ENCODE measurements at places on chromosomes 6 and 20.

GRCh38 chr20:57388953-57389694 lies 2.1 kb upstream of the RBM38 start:
- peak; percentile 77 for DNase-seq

GRCh38 chr6:129929433-129929832 lies 68.3 kb upstream of the TMEM244 start:
- no peak for DNase-seq

DNA sequence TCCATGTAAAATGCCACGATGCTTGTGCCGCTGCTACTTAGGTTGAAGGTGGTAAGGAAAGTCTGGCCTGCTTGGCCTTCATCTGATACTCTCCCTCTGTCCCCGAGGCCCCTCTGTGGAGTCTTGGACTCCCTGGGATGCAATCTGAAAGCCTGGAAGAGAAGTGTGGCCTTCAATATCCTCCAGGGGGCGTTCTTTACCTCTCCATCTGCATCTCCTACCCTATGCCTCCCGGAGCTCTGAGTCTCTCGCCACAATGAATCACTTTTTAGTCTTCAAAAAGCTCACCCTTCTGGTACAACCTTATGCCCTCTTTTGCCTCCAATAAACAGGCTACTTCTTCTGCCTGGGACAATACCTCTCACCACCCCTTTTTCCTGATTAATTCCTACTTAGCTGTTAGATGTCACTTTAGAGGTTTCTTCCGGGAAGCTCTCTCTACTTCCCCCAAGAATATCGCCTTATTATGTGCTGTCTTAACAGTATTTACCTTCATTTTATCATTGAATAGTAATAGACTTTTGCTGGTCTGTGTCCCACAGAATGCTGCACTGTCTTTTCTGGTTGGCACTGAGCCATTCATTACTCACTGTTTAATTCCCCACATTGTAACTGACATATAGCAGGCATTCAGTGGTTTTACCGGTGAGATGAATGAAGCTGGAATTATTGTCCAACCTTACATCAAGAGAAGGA lies 13.9 kb upstream of the ATG5 start:
- DNase-seq, result peak; percentile 48

DNA sequence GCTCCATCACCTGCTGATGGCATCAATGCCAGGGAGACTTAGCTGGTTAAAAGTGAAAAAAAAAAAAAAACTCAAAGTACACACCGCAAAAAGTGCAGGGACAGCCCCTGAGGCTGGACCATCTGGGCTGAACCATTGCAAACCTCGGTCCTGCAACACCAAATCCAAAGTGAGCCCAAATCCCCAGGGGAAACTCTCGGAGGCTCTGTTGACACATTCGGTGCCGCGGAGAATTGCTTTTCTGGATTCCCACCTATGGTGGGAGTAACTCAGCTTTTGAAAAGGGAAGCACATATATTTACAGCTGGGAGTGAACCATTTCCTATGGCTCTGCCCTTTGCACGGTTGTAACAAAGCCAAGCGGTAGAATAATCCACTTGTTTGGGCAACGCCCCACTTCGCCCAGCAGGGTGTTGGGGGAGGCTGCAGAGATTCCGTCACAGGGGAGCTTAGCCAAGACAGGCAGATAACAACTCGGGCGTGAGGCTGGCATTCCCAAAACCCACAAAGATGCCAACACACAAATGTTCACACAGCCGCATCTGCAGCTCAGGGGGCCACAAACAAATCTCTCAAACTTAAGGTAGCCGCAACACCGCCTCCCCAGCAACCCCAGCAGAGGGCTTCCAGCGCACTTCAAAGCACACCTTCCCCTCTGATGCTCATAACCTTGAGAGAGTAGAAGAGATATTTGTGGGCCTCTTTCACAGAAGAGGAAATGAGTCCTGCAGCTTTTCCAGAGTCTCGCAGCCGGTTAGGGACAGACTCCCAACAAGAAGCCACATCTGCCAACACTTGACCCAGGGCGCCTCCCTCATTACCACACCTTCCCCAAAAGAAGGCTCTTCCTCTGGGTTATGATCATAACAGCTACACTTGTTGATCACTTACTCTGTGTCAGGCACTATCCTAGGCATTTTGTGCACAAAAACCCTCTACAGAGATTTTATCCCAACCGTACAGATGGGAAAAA lies 11.4 kb downstream of the ZC3H12D start:
- DNase-seq, result no peak

DNA sequence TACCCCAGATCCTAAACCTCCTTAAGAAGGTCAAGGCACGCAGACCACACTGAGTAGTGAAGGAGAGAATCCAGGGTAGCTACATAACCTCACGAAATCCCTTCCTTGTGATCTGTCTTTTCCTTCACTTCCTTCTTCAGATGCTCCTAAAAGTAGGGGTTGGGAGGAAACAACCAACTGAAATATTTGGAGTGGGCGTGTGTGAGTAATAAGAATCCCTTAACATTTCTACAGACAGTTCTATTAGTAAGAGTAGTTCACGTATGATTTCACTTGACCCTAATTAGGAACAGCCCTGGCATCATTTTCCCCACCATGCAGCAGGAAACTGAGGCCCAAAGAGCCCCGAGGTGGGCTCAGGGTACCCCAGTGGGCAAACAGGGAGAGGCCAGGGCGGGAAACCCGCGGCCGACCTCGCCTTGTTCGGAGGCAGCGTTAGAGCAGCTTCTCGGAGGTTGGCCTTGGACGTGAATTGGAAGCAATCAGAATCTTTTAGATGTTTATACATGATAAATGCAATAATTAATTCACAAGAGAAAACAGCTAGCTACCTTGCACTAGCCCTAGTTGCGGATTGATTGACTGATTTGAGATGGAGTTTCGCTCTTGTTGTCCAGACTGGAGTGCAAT lies 859 bp upstream of the RAE1 start:
- no peak for DNase-seq

GRCh38 chr6:53465732-53466131 lies 79.2 kb downstream of the GCLC start:
- DNase-seq, result no peak

- DNase-seq, result no peak
Measured at GRCh38 chr6:9795880-9796279, 619.0 kb downstream of the TFAP2A start.

- no peak for DNase-seq
Measured at GRCh38 chr20:62884556-62884955, 22.9 kb upstream of the TCFL5 start.

DNA sequence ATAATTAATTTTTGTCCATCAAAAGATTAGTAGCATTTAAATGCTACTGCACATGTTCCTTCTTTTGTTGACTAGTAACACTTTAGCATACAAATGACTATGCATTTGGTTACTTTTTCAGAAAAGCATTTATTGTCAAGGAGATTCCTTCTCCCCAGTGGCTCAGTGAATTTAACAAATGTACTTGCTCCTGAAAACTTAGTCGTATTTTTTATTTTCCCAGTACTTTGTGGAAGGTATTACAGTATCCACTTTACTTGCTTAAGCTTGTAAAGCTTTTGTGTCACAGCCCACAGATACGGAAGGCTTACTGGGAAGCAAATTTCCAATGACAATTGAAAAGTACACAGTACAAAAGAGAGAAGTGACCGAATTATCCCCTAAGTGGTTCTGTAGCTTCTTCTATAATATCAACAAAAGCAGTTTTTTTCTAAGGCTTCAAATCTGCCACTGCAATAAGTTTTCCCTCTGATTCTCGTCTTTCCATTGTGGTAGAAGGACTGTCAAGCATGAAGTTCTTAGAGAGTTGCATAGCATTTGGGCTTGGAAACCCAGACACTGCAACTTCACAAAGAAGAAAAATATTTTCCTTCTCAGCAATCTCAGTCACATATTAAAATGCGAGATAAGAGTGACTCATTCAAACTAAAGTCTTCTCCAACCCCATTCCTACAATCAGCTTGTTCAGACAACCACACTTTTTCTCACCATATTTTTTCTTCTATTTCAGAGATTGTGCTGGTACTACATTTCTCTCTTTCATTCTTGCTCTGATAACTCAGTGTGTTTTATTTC lies 431.2 kb downstream of the GRIK2 start:
- no peak for DNase-seq

- no peak for DNase-seq
Measured at GRCh38 chr6:105500693-105501092, 97.8 kb upstream of the PREP start.
